ENCODE measurements at places on chromosomes 6 and 20. TPM values are rescaled to one million over a fixed set of nuclear protein-coding genes. Genes with fewer than 3 reads are reported as not detected.

CST4 gene
- not detected for total RNA-seq

EEF1A2 gene
- 0.81 TPM for total RNA-seq

- no peak for DNase-seq
Measured at GRCh38 chr20:19090332-19090731, 122.1 kb upstream of the SLC24A3 start.

GRCh38 chr6:33746036-33746600 is 587 bp downstream of the IP6K3 start:
- DNase-seq = no peak

DNA sequence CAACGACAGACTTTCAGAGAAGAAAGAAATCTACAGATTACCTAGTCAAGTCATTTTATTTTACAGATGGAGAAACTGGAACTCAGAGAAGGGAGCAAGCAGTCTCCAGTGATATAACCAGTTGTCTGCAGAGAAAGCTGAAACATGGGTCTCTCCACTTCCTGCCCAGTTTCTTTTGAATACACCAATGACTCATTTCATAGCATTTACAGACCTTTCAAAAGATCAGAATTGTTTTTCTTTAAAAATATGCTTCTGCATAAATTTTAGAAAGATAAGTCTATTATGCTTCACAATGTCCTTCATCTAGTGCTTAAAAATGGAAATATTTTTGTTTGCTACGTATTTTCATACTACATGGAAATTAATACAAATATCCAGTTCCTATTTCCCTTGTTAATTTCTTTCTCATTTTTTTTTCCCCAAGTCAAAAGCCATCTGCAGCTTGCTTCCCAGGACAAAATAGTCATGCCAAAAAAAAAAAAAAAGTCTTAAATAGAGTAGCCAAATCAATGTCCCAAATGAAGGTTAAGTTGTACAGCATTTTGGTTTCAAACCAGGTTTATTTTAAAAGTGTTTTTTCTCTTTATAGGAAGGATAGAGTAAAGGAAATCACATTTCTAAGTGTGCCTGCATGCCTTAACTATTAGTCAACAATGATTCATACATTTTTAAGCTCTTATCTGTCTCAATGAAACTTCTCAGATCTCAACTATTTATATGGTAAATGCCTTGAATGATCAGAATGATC is 36.9 kb downstream of the ARHGAP18 start:
- DNase-seq = peak; percentile 24

DNA sequence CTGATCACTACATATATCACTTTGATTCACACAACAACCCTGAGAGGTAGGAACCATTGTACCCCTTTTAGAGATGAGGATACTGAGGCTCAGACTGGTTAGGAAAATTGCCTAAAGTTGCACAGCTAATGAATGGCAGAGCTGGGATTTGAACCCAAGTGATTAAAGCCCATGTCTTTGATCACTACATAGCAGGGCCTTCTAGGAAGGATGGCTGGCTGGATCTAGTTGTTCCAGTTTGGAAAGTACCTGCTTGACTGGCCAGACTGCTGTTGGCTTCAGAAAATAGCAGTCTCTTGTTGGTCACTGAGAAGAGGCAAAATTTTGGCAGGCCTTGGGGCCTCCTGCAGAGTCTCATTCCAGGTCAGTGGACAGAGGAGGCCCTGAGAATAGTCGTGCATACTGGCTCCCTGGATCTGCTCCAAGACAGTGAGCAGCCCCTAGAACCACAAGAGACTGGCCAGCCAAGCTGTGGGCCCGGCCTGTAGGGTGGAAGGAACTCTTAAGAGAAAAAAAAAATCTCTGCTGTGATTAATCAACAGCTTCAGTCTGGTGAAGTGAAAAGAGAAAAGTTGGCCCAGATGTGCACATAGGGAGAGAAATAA is 17.5 kb downstream of the PPARD start:
- no peak for DNase-seq

All from activated CD4-positive, alpha-beta T cell treated with anti-CD3 and anti-CD28 coated beads for 36 hours (primary cell).